ENCODE measurements at places on chromosomes 16 and 17.

DNA sequence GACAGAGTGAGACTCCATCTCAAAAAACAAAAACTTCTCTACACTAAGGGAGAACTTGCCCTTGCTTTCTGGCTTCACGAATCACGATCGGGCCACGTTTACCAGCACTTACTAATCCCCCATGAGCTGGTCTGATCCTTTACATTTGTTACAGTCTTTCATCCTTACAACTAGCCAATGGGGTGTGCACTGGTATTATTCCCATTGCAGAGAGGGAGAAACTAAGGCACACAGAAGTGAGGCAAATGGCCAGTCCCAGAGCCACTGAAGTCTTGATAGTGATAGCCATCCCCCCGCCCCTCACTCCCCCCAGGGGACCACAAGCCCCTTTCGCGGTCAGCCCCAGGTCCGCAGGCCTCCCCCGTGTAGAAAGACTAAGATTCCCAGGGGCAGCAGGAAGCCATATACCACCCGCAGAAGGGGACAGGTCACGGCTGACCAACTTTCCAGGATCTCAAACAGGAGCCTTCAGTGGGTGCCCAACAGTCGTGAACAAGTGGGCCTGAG, 868 bp downstream of the NATD1 start:
- no peak for DNase-seq

- DNase-seq, result no peak
Observed at GRCh38 chr16:19757762-19758595, 39.9 kb downstream of the IQCK start.

DNA sequence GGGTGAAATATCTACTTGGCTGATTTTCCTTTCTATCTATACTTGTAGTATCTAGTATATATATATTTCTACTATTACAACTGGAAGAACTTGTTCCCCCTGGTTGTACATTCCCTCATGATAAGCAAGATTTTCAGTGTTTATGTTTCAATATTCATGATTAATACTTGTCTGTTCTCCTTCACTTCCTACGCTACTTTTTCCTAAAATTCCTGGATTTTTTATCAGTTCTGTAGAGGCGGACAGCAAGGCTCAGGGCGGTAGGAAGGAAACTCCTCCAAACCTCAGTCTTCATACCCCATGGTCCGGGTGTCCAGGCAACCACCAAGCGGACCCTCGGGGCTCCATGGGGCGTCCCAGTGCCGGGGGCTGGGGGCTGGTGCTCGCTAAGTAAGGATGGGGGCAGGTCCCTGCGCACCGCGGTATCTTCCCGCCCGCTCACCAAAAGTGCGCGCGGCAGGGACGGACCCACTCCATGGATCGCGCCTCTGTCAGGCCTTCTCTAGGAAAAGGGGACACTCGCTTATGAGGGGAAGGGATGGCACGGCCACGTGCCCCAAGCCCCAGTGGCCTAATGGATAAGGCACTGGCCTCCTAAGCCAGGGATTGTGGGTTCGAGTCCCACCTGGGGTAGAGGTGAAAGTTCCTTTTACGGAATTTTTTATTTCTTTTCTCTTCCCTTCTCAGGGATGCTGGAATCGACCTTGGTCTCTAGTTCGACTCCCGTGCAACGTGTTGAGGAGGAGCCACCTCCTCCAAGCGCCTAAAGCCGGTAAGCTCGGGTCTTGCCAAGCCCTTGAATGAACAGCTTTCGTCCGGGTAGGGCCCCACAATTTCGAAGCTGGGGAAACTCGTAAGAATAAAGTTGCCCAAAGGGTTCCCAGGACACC, 13.2 kb downstream of the ATP5PD start:
- peak; percentile 76 for DNase-seq

- no peak for DNase-seq
Observed at GRCh38 chr17:31916491-31917064, 15.1 kb upstream of the UTP6 start.

- DNase-seq, result no peak
Observed at GRCh38 chr16:19784183-19784736, 66.2 kb downstream of the IQCK start.

DNA sequence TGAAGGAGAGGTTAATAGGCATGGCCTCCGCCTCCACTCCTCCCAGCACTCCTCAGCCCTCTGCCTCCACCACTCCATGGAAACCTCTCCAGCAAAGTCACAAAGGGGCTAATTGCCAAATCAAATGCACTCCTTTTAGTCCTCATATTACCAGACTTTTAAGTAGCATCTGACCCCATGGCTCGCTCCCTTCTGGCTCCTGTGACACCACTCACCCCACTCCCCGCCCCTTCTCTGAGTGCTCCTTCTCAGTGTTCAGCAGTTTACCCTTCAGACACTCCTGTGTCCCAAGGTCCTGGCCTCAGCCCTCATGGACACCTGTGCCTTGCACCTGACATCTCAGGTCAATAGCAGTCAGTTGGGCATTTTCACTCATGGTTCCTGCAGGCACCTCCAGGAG, 243.5 kb upstream of the CCL2 start:
- no peak for DNase-seq

GRCh38 chr17:77209330-77209748, 68.6 kb downstream of the SEC14L1 start:
- no peak for DNase-seq

DNA sequence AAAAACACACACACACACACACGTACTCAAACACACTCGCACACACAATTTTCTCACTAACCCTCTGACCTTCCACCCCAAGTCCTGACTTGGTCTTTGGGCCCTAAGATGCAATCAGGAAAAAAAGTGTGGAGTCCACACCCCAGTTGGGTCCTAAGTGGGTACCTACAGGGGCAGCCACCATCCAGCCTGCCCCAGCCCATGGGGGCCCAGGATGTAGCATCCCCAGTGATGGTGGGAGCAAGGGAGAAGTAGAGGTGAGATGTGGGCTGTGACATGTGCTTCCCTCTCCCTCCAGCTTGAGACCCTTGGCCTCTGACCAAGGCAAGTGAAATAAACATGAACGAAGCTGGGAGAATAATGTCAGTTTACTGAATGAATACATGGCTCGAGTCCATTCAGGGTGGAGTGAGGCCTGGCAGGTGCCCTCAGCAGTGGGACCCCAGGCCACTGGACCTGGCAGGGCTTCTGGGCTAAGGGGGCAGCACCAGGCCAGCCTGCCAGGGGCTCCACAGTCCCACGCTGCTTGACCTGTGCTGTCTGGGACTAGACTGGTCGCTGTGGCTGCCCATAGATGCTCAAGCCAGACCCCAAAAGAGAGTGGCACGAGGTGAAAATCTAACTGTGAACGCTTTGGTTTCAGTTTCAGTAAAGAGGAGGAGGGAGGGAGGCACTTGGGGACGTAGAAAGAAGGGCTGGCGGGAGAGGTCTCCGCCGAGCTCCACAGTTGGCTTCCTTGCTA, 73.7 kb downstream of the MRC2 start:
- DNase-seq, result no peak

- DNase-seq, result peak; percentile 81
Observed at GRCh38 chr16:87765776-87766484, at the start of gene KLHDC4. Gene KLHDC4 (minus strand): TSS chr16:87765986. CDS start chr16:87765890, 96 bp downstream.

- DNase-seq, result no peak
Observed at GRCh38 chr16:68000450-68000849, 1.2 kb upstream of the DPEP2 start.

DNA sequence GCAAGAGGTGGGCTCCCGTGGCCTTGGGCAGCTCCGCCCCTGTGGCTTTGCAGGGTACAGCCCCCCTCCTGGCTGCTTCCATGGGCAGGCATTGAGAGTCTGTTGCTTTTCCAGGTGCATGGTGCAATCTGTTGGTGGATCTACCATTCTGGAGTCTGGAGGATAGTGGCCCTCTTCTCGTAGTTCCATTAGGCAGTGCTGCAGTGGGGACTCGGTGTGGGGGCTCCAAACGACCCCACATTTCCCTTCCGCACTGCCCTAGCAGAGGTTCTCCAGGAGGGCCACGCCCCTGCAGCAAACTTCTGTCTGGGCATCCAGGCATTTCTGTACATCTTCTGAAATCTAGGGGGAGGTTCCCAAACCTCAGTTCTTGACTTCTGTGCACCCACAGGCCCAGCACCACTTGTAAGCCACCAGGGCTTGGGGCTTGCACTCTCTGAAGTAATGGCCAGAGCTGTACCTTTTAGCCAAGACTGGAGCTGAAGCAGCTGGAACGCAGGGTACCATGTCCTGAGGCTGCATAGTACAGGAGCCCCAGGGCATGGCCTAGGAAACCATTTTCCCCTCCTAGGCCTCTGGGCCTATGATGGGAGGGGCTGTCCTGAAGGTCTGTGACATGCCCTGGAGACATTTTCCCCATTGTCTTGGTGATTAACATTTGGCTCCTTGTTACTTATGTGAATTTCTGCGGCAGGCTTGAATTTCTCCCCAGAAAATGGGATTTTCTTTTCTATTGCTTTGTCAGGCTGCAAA, 6.0 kb downstream of the PRKAR1A start:
- no peak for DNase-seq

DNA sequence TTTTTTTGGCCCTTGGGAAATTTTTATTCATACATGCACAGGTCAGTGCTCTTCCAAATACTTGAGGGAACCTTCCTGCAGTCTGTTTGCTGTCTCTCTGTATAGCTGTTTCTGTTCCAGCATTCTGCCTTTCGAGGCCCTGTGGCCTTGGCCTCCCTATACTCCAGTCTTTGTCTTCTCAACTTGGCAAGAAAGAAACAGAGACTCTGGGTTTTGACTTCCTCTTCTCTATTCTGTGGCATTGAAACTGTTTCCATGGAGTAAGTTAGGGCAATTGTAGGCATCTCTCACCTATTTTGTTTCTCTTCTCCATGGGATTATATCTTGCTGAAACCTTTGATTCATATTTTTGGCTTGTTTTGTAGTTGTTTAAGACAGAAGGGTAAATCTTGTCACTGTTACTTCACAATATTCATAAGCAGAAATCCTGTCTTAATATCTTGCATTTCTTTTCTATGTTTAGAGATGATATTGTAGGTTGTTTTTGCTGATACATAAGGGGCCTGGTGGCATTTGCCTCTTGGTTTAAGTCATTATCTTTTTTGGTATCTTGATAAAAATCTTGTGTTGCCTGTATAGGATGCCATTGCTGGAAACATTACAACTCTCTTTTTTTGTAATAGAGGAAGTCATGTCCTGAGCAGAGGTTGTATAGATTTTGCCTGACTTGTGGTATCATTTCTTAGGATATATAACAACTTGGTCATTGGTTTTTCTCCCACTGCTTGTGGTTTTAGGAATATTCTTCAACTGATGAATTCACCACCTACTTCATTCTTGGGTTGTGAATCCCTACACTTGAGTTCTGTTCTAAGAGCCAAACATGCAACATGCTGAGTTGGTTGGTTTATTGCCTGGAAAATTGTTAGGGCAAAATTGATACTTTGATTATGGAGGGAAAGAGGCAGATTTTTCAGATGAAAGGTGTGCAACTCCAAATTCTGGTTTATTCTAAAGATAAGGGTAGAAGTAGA, 168.6 kb downstream of the FTO start:
- no peak for DNase-seq

GRCh38 chr17:10266296-10266876, 68.0 kb upstream of the GAS7 start:
- DNase-seq, result no peak

DNA sequence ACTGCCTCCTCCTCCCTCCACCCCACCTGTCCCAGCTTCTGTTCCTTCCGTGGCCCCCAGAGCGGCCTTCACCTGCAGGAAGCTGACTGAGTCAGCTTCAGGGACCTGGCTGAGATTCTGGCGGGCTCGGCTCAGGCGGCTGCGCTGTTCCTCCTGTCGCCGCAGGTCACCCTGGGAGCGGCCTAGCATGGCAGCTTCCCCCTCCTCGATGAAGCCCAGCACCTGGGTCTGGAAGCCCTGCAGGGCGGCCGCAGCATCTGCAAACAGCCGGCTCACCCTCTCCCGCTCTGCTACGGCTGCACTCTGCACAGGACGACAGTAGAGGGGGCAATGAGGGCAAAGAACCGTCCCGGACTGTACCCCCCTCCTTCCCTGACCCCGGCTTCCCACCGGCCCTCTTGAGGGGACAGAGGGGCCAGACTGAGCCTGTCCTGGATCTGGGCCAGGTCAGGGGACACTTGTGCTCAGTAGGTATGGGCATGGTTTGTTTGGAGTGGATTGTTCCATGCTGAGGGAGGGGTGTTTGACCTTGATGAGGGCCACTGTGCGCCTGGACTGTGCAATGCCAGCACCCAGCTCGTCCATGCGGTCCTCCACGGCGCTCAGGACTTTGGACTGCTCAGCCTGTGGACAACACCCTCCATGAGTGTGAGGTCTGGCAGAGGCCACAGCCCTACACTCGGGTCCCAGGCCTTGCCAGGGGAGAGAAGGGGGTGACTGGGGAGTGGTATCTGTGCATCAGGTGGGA, 2.0 kb downstream of the TRIM47 start:
- DNase-seq, result peak; percentile 62

- no peak for DNase-seq
Observed at GRCh38 chr17:41178843-41179616, 1.0 kb upstream of the KRTAP4-2 start.

DNA sequence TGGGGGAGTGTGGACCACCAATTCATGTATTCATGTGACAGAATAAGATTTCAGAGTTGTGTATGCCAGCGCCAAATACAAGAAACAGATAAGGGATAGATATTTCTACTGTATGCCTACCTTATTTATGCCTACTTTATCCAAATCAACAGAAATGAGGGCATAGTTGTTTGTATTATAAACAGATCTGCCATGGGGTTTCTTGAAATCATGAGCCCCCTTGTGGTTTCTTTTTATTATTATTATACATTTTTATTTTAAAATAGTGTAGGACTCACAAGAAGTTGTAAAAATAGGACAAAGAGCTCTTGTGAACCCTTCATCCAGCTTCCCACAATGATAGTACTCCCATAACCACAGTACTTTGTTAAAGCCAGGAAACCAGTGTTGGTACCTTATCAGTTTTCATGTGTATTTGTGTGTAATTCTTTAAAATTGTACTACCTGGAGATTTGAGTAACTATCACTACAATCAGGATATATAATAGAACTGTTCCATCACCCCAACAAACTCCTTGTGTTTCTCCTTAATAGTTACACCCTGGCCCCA, 229.4 kb downstream of the CCDC182 start:
- DNase-seq, result no peak

DNA sequence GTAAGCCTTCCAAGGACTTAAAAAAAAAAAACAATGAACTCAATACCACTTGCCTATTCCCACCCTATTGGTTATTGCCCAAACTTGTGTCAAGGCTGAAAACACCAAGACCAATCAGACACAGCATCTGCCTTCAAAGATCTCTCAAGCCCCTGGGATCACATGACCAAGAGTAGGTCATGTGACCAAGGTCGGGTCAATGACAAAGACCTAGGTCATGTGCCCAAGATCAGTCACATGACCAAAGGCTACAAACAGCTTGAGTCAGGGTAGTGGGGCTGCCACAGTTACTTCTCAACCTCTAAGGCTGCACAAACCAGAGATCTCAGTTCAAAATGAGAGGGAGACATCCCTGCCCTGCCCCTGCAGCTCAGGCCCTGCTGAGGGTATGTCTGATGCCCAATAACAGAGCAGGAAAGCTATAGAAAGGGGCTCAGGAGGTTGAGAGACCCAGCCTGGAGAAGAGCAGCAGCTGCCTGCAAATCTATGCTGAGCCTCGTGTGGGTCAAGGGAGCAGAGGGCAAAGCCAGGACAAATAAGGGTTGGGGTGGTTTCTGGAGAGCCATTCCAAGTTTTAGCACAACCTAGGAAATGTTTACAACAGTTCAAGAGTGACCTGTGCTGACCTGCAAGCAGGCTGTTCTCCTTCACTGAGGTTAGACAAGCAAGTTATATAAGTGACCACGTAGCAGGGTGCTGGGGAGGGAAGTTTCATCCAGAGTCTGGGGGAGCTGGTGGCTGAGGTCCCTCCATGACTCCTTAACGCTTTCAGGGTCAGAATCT, 48.8 kb downstream of the PIMREG start:
- no peak for DNase-seq

Measured in activated gamma-delta T cell treated with anti-CD3 and anti-CD28 coated beads, Interleukin-2, amount 50 U/mL, for 16 hours (primary cell).